ENCODE measurements at places on chromosomes 2 and 18.

- no peak for DNase-seq
These were observed 18.6 kb upstream of the IL18R1 start for GRCh38 chr2:102337012-102337411.

GRCh38 chr2:24832521-24832920 lies 39.3 kb downstream of the CENPO start:
- no peak for DNase-seq

DNA sequence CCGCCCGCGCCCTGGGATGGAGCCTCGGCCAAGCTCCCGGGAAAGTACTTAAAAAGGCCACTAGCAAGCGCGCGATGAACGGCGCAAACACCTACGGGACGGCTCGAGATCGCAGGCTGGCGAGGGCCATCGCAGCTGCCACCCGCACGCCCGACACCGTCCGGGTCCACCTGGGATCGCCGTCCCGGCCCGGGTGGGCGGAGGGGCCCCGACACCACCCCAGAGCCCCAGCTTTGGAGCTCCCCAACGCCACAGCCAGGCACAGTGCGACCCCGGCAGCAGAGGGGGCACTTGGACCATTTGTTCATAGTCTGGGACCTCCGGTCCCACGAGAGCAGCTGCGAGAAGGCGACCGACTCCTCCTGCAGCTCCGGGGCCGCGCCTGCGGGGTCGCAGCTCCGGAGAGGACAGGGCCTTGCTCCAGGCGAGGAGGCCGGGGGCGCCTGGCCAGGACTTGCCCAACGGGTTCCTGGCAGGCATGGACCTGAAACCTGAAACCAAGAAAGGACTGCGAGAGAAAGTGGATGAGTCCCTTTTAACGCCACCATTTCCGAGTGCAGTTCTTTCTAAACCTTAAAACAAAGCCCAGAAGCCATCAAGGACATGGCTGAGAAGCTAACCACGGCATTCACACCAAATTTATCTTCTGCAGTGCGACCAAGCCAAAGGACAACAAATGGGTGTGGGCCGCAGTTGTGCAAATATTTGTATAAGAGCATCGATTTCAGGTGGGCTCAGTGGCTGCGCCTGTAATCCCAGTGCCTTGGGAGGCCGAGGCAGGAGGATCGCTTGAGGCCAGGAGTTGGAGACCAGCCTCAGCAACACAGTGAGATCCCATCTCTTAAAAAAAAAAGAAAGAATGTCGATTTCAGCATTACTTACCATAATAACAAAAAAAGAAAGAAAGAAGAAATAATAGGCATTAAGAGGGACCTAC lies 54.0 kb upstream of the IMP4 start:
- no peak for DNase-seq

GRCh38 chr18:2683055-2683454 lies 27.5 kb downstream of the SMCHD1 start:
- DNase-seq = no peak

- no peak for DNase-seq
These were observed 445.8 kb upstream of the RGPD4 start for GRCh38 chr2:107380912-107381311.

DNA sequence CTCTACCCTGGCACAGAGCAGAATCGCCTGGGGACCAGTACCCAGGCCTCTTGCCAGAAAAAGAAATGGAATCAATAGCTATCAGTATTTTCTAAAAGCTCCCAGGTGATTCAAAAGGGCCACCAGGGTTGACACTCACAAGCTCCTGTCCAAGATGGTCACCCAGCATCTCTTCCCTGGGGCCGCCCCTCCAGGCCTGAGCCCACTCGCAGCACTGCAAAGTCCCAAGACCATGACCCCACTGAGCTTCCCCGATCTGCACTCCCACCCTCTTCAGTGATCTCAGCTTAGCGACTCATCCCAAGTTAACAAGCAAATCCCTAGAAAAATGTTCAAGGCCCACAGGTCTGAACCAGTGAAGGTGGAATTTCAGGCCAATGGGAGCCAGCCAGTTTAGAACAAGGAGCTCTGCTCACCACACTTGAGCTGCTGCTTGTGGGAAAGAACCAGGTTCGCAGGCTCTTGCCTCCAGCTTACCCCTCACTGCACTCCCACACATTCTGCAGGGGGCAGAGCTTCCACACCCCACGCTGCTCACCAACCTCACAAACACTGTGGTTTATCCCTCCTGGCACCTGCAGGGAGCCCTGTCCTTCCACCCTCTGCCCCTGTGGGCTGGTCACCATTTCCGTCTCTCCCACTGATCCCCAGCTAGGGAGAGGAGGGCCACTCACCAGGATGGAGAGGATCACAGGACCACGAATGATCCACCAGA lies 19.8 kb downstream of the TMEM37 start:
- DNase-seq = no peak

DNA sequence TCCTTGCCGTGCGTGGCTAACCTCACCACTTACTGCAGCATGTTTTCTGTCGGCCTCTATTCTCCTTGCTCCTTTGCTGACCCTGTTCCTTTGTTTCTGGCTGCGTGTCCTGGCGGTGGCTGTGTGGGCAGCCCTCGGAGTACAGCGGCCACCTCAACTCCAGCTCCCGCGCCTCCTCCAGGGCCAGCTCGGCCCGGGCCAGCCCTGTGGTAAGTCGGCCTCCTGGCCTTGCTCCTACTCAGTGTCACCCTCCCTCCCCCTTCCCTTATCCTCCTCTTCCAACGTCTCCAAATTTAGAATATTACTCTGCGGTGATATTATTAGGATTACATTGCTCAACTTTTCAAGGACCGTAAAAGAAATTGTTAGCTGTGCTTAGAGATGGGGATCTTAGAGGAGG lies 59.5 kb upstream of the RBM44 start:
- DNase-seq = no peak

DNA sequence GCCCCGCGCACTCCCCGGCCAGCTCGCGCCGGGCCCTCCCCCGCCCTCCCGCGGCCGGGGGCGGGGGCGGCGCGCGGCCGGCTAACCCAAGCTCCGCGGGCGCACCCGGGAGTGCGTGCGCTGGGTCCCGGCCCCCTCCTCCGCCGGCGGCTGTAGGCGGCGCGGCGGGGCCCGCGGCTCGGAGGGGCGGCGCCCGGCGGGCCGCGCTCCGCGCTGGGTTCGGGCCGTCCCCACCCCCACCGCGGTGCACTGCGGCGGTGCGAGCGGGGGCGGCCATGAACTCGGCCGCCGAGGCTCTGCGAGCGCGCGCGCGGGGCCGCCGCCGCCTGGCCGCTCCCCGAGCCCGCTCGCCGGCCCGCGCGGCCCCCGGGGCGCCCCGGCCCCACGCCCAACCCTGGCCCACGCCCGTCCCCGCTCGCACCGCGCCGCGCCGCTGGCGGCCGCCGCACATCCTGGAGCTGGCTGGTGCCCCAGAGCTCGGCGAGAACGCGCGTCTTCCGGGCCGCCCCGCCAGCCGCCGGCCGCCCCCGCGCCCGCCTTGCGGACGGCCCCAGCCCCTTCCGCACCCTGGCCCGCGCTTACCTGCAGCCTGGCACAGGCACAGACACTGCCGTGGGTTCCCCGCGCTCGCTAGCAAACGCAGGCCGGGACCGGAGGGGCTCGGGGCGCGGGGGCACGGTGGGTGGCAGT lies at the start of gene ZBTB14:
Gene ZBTB14, minus strand, starts transcription at position 496 of the 690 bp plus-strand sequence. CDS start 2,480 bp downstream, outside the sequence.
- peak; percentile 53 for DNase-seq

GRCh38 chr2:45330637-45331409 lies 280.2 kb downstream of the SRBD1 start:
- no peak for DNase-seq

GRCh38 chr2:88048541-88048940 lies 7.0 kb downstream of the KRCC1 start:
- DNase-seq = no peak

GRCh38 chr2:21668078-21668710 lies 544.4 kb downstream of the TDRD15 start:
- no peak for DNase-seq

- no peak for DNase-seq
These were observed 45.9 kb downstream of the FAM228A start for GRCh38 chr2:24220554-24221291.

DNA sequence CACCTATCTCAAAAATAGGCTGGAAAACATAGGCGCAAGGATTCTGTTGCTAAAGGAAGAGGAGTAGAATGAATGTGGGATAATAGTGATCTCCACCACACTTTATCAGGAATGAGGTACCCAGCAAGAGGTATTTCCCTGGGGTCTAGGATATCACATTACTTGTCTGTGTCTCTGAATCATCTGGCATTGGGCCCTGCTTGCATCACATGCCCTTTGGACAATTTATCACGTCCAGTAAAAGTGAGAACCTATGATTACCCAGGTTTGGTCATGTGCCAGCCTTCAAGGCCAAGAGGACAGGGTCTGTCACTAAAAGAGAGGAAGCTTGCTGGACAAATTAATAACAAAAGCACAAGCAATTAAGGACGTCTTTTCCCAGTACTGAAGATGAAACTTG lies 11.4 kb upstream of the TRAPPC8 start:
- DNase-seq = no peak

GRCh38 chr18:3354506-3354905 lies 92.6 kb downstream of the MYL12B start:
- no peak for DNase-seq

DNA sequence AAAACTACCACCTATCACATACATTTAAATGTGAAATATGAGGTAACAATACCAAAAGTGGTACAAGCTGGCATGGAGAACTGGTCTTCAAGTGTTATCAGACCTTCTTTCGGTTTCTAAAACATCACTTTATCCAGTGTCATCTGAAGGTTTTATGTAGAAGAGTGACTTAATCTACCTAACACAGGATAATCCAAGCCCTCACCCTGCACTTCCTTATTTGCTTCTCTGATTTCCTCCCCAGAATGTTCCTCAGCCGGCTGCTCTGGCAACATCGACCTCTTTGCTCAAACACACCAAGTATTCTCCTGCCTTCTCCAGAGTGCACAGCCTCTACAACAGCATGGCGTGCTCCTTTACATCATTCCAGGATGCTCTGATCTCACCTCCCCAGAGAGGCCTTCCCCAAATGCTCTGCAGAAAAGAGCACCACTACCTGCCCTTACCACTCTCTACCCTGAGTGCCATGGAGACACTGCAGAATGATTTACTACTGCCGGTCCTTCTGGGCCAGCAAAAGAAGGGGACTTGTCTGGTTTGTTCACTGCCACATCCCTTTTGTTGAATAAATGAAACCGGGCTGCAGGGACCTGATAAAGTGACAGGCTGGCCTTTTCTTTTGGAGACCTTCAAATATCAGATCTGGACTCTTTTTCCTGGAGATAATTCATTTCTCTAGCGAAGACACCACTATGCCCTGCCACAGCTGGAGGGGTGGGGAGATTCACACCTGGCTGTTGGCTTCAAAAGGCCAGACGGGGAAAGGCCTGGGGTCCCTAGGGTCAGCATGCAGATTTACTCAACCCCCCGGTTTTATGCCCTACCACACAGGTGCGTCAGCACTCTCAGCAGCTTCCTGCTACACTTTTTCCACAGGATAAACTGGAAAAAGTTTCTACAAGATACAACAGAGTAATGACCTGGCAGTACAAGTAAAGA lies 42.0 kb downstream of the TTR start:
- no peak for DNase-seq

DNA sequence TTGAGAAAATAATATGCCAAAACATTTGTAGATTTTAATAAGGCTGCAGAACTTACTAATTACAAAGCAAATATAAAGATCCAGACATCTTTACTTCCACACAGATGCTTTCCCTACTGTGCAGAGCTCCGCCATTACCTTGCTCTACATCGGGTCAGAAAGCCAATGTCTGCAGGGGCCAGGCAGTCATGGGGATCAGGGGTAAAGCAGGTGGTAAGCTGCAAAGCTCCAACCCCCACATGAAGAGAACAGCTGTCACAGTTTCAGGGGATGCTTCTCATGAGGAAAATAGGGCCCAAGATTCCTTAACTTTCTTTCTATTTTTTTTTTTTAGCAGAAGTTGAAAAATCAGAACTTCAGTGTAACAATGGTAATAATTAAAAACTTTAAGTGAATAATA lies 102.7 kb downstream of the DCC start:
- DNase-seq = no peak

- no peak for DNase-seq
These were observed 218.1 kb downstream of the SEPTIN10 start for GRCh38 chr2:109395494-109396201.

DNA sequence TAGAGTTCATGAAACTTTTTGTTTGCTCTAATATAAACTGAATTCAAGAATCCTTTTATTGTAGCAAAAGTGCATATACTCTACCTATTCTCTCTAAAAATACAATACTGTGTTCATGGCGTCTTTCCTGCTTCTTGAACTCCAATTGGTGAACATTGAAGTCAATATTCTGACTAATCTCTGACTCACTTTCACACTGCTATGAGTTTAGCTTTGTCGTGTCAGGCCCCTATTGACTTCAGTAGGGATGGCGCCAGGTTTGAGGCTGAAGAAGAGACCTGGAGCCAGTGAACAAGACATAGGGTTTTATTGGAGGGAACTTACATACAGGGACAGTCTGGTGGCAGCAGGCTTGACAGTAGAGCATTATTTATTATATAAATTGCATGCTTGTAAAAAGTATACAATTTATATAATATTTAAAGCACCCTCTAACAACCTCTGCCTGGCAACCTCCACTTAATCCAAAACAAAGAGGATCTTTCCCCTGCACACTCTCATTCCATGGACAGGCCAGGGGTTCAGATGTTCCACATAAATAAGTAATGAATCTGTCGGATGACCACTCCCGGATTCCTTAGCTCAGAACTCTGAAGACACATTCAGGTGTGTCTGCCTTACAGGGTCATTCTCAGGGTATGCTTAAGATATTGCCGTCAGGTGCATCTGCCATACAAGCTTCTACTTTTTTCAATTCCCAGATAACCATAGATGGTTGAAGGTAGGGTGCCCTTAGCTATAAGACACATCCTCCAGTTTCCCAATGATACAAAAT lies 141.0 kb downstream of the CERS6 start:
- no peak for DNase-seq

DNA sequence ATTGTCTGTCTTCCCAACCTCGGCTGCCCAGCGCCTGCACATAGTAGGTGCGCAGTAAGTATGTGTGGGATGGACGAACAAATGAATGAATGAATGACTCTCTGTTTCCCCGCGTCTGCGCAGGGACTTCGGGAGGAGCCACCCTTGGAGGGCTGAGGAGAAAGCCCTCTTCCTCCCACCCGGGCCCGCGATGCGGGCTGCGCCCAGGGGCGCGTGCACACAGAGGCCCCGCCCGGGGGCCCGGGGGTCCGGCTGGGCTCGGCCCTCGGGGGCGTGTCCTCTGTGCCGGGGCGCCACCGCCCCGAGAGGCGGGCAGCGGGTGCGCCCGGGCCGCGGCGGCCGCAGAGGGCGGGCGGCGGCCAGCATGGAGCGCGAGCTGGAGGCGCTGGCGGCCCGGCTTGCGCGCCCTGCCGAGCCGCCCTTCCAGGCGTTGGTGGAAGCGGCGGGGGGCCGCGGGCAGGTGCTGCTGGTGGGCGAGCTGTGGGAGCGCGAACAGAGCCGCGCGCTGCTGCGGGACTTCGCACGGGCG lies at the start of gene C2orf72:
Gene C2orf72, plus strand, starts transcription at position 322 of the 529 bp plus-strand sequence. Its CDS starts 43 bp downstream, at position 365.
- no peak for DNase-seq

DNA sequence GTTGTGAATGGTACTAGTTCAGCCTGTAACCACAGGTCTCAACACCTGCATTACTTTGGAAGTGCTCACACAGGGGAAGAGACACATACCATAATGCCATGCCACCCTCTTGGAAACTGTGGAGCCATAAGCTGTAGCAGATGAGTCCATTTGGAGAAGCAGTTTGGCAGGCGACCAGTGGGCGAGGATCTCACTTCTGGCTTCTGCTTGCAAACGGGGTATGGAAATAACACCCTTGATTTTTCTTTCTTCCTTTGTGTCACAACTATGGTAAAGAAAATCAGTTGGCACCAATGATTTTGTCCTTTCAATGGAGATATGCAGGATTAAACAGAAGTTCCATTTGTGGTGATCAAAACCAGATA lies 28.6 kb downstream of the APOB start:
- no peak for DNase-seq

Data from DMS79 (cell line).